Left lobe of liver (tissue), 2 donors: ENCODE measurements at places on chromosomes 2 and 18. TPM values are rescaled to one million over a fixed set of nuclear protein-coding genes. Genes with fewer than 3 reads are reported as not detected.

The COX5B gene
- 215 TPM for total RNA-seq

The AQP12B gene
- total RNA-seq, result not detected

- no peak for DNase-seq
These were observed 49.7 kb downstream of the STK25 start for GRCh38 chr2:241458687-241459086.

GRCh38 chr18:58819051-58819450, 45.6 kb upstream of the ZNF532 start:
- DNase-seq, result no peak

- no peak for DNase-seq
These were observed 8.1 kb downstream of the GCFC2 start for GRCh38 chr2:75702593-75702992.

- no peak for DNase-seq
These were observed 464.6 kb downstream of the CNTNAP5 start for GRCh38 chr2:124489686-124490085.

GRCh38 chr2:178506101-178506500, 25.8 kb downstream of the PLEKHA3 start:
- no peak for DNase-seq

DNA sequence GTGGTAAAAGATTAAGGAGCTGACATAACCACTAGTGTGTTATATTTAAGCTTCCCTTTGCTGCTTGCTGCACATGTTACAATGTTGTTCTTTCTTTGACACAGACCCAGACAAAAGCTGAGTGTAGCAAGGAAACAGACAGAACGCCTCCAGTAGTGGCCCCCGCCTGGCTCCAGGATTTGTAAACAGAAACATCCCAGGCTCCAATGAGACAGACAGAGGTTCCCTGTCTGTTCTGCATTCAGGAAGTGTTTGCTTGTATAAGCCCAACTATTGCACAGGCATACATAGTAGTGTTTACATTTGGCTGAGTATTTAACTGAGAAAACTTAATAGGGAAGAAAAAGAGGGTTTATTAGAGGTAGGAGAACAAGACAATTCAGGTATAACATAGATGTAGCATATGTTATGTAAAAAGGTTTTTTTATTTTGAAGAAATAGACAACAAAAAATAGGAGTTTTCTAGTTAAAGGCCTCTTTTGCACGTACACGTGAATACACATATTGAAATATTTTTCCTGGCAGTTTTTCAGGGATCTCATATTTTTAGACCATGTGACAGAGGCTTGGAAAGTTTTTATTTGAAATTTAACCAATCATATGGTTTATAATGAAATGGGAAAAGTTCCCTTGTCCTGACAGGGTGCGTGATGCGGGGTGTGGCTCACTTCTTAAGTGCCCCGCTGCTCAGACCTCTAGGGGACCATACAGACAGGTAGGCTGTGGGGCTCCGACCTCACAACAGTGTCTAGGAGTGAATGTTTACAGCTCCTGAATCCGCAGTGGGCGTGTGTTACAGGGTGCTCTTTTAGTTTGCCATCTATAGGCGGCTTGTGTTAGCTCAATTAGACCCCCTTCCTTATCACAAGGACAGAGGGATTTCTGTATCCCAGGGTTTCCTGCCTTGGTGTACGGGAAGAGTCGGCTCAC, 118.4 kb downstream of the BMPR2 start:
- no peak for DNase-seq
